GDM1 (cell line): ENCODE measurements at places on chromosomes 11 and 22.
A peak's percentile ranks its signal among the peaks of the same experiment; 100 is the strongest.

- no peak for DNase-seq
These were observed 62.8 kb downstream of the PPFIA1 start for GRCh38 chr11:70333261-70333660.

GRCh38 chr11:118375978-118376377 is 16.6 kb downstream of the UBE4A start:
- no peak for DNase-seq

- no peak for DNase-seq
These were observed 618 bp upstream of the CCDC81 start for GRCh38 chr11:86374069-86374468.

DNA sequence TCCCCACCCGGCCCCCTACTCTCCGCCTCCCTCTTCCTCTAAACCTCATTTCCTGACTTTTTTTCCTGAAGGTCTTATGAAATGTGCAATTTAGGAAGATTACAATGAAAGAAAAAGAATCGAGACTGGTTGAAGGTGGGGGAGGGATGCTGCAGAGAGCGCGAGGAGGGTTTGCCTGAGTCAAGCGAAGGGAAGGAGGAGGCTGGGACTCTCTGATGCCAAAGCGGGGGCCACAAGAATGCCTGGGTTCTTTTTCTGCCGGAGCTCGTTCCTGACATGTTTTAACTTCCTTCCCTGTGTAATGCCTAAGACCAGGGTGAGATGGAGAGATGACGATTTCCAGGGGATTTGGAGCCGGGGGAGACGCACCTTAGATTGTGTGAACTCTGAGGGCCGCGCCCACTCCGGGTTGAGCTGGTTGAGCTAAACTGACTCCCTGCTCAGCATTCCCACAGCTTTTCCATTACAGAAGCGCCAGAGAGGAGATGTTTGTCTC is 270.5 kb upstream of the SORL1-AS1 start:
- no peak for DNase-seq

GRCh38 chr11:88813233-88813915 is 252.4 kb downstream of the GRM5 start:
- DNase-seq = no peak

- no peak for DNase-seq
These were observed 47.0 kb downstream of the PACSIN2 start for GRCh38 chr22:42967933-42968332.

- no peak for DNase-seq
These were observed 78.1 kb downstream of the GAB2 start for GRCh38 chr11:78339483-78339882.

DNA sequence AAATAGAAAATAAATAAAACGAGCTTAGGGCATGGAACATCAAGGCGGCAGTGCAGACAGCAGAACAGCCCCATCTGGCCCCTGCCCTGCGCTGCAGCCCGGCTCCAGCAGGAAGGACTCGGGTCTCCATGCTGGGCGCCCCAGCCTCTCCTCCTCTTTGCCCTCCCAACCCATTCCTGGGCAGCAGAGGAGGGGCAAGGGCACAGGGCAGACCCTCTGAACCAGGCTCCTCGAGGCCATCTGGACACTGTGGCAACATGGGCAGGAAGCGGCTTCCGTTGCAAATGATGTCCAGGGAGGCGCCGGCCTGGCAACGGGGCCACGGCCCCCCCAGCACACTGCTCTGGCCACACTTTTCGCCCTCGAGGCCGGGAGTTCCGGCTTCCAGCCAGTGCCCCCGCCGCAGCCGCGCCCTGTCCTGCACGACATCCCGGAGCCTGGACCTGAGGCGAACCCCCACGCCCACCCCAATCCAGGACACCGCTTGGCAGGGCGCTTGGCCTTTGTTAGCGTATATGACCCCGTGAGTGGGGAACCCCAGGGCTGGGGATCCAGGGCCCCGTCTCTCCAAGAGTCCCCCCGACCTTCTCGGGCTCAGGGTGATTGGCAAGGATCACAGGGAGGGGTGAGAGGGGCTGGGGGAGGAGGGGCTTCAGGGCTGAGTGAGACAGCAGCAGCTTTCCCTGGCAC is 192.1 kb downstream of the IGLL1 start:
- no peak for DNase-seq

GRCh38 chr11:72331761-72332160 is 87.8 kb upstream of the PHOX2A start:
- DNase-seq = no peak

GRCh38 chr11:3163241-3163981 is 1.7 kb downstream of the OSBPL5 start:
- DNase-seq = no peak

DNA sequence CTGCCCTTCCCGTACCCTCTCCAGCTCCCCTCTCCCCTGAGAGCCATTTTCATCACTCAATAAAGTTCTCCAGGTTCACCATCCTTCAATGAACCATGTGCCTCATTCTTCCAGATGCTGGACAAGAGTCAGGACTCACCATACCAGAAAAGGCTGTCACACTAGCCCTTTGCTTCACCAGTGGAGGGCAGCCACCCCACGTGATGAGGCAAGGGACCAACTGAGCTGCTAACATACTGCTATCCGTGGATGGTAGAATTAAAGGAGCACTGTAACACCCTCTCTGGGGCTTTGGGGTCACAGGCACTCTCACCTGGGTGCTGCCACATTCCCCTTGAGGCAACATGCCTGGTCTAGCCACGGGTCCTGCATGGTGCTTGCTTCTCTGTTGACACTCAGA is 13.1 kb upstream of the OR5I1 start:
- DNase-seq = no peak

GRCh38 chr11:2914455-2915195 is 14.6 kb downstream of the PHLDA2 start:
- peak; percentile 64 for DNase-seq

DNA sequence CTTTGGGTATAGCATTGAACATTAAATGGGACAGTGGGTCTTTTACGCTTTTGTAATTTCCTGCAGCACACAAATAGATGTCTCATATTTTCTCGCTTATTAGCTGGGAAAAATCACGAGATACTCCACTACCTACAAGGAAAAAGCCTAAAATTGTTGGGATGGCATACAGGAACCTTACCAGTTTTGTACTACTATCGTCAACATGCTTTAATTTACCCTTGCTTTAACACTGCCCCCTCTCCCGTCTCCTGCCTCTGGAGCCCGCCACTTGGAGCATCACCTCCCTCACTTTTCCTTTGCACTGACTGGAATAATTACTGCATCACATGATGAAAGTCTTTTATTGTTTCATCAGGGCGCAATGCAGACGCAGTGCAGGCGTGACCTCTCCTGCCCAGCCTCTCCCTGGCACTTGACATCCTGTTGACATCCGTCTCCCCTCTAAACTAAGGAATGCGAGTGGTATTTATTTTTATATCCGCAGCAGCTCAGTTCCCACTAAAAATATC is 1.0 kb upstream of the FNBP4 start:
- DNase-seq = peak; percentile 2

- DNase-seq = peak; percentile 62
These were observed 10.9 kb downstream of the PRCP start for GRCh38 chr11:82889133-82890001.

GRCh38 chr11:101336858-101337257 is 207.2 kb upstream of the PGR start:
- no peak for DNase-seq

- DNase-seq = no peak
These were observed 722 bp upstream of the GUCY1A2 start for GRCh38 chr11:107018902-107019493.

DNA sequence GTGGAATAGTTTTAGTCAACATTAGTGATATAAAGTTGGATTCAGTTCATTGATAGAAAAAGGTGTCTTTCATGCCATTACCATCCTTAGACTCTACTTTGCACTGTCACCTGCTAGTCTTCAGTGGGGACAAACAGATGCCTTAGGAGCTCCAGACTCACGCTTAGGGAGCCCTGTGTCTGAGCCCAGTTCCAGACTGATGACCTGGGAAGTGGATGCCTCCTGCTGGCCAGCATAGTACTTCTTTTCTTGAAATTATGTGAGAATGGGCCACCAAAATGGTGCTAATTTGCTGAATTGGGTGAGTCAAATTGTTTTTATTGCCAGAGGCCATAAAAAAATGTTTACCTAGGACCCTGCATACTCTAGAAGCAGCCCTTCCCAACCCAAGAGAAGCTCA is 53.9 kb downstream of the NOX4 start:
- DNase-seq = no peak

GRCh38 chr11:71193431-71193830 is 58.9 kb downstream of the SHANK2 start:
- DNase-seq = no peak

GRCh38 chr11:29612423-29612822 is 404.4 kb downstream of the KCNA4 start:
- no peak for DNase-seq

GRCh38 chr11:18501629-18502028 is 25.1 kb downstream of the TSG101 start:
- DNase-seq = no peak

DNA sequence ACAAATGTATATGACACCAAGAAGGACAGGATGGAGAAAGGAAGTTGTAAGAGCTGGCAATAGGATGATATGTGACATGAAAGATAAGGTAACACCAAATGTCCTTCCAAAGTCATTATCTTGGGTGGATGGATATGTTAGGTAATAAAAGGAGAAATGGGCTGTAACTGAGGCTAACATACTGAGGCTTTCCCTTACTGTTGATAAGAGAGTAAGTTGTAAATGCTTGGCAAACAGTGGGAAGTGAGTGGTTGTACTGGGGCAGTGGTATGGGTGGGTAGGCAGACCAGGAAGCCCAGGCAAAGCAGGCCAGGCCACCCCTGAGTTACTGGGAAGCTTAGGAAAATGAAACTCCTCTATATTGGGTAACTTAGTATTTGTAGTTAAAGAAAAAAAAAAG is 73.7 kb downstream of the ARHGAP42 start:
- DNase-seq = no peak
